ENCODE measurements at places on chromosomes 3 and 15.

DNA sequence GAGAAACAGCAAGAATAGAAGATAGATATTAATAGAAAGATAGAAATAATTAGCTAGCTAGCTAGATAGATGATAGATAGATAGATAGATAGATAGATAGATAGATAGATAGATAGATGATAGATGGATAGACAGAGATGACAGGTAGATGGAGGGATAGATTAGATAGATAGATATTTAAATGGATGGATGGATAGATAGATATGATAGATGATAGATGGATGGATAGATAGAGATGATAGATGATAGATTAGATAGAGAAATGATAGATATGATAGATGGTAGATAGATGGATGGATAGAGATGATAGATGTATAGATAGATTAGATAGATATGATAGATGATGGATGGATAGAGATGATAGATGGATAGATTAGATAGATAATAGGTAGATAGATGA is 8.3 kb upstream of the ATP10A start:
- DNase-seq: no peak

DNA sequence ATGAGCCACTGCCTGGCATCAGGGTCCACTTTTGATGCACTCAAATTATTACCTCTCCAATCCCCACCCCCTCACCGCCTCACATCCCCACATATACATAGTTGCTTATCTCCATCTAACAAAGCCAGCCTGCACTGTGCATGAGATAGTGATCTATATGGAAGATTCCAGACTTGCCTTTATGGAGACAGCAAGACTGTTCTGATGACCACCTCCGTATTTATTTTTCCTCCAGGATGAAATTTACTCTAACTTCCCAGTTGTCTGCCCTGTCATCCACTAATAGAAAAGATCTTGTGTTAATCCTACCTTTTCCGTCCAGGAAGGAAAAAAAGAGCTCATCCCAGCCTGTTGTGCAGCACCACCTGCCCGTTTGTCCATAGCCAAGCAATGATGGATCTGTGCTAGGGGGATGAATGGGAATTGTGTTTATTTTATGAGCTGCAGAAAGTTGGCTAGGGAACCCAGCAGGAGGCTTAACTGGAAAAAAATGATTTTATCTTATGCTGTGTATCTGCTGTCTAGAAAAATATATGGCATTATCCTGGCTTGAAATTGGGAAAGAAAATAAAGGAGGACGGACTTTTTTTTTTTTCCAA is 114.5 kb downstream of the CD47 start:
- DNase-seq: no peak

DNA sequence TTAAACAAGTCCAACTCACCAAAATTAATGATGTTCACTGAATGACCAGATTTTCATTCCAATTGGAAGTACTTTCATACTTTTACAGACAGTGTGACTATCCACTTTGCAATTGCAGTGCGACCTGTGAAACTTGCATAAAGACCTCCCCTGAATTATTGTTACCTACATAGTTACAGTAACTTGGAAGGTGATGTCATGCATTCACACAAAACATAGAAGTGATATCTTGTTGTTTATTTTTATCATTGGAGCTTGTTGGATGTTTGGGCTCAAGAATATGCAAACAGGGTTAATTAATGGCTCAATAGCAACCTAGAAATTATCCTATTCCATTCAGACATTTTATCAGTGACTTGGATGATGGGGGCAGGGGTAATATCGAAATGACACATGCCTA is 470.9 kb downstream of the MECOM start:
- no peak for DNase-seq

DNA sequence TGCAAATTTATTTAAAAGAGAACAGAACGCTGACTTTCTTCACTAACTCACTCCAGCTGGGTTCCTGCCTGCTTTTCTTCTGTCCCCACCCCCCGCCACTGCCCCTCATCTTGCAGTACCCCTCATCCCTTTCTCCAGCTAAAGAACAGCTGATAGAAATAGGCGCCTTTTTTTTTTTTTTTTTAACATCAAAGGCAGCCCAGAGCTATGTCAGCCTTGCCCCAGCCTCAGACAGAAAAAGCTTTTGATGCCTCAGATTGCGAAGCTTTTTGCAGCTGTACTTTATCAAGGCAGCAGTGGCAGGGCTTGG is 1.8 kb downstream of the CADPS start:
- no peak for DNase-seq

- no peak for DNase-seq
These were observed 267.8 kb downstream of the ADAMTS17 start for GRCh38 chr15:100073982-100074381.

DNA sequence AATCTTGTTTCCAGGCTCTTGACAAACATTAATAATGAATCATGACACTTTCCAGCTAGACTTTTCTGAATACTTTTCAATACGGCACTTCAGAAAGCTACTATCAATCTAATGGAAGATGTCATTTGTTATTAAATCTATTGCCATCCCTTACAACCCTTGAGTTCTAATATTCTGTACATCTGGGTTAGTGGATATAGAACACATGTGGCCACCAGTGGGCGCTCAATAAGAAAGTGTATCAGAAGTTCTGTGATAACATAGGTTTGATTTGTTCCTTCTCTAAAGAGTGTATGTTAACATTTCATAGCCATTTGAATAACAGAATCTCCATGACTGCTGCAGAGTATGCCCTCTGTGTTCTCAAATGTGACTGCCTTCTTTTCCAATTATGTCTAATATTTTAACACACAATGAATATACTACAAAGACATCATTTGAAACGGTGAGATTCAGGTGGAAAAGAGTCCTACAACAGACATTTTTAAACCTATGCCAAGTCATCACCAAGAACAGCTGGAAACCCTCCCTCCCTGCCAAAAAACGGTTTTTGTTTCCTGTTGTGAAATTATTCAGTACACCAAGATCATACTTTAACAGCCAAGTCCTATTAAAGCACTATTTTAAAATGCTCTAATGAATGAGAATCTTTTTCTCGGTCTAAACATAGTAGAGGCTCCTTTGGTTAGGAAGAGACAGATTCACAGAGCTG is 22.2 kb downstream of the ALDH1A2 start:
- no peak for DNase-seq

DNA sequence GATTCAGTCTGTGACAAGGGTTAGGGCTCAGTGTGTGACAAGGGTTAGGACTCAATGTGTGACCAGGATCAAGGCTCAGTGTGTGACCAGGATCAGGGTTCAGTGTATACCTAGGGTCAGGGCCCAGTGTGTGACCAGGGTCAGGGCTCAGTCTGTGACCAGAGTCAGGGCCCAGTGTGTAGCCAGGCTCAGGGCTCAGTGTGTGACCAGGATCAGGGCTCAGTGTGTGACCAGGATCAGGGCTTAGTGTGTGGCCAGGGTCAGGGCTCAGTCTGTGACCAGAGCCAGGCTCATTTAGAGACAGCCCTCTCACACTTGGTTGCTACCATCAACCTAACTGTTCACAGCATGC is 24.2 kb downstream of the LOXL1 start:
- DNase-seq: no peak

DNA sequence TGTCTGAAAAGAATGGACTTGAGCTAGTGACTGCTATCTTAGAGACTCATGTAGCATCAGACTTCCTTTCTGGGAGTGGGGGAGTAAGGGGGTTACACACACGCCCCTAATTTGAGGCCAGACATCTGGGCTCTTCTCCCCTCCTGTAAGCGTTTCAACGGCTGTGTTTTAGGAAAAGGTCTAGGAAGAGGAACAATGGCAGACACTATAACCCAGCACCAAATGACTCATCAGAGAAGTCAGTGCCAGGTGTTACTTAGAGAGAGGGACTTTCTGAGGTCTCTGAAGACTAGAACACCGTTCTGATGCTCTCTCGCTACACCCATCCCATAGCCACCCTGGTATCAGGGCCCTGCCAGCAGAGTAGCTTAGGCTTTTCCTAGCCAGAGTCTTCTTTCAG is 65.5 kb downstream of the SSUH2 start:
- DNase-seq: no peak

DNA sequence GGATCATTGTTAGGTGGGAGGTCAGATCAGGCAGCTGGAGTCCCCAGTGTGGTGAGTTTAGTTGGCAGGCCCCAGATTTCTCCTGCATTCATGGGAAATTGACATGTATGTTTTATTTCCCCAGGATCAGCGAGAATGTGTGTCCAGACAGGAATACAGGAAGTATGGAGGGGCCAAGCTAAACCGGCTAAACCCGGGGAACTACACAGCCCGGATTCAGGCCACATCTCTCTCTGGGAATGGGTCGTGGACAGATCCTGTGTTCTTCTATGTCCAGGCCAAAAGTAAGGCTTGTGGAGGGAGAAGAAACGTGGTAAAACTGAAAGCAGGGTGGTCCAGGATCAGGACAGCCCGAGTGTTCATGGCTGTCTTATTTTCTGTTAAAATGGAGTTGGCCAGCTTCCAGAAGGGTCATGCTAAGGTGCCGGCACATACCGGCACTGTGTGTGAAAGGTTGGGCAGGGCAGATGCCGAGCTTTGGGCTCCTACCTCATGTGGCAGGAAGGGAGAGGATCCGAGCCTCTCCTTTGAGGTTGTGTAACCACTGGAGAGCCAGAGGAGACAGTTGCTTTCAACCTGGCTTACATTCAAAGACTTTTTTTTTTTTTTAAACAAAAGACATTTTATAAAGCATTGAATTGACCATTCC is 83.1 kb downstream of the PGPEP1L start:
- DNase-seq: no peak

DNA sequence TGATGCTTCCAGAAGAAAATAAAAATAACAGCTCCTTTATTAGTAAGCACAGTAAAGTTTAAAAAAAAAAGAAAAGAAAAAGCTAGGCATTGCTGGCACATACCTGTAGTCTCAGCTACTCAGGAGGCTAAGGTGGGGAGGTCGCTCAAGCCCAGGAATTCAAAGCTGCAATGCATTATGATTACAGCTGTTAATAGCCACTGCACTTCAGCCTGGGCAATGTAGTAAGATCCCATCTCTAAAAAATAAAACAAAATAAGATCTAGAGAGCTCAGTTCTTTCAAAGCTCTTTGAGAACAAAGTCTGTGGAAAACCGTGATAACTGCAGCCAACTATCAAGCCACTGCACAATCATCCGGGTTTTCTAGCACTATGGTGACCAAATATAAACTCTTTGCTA is 212.2 kb downstream of the ZMAT3 start:
- DNase-seq: no peak

GRCh38 chr3:5170975-5171374 is 16.5 kb upstream of the EDEM1 start:
- no peak for DNase-seq

DNA sequence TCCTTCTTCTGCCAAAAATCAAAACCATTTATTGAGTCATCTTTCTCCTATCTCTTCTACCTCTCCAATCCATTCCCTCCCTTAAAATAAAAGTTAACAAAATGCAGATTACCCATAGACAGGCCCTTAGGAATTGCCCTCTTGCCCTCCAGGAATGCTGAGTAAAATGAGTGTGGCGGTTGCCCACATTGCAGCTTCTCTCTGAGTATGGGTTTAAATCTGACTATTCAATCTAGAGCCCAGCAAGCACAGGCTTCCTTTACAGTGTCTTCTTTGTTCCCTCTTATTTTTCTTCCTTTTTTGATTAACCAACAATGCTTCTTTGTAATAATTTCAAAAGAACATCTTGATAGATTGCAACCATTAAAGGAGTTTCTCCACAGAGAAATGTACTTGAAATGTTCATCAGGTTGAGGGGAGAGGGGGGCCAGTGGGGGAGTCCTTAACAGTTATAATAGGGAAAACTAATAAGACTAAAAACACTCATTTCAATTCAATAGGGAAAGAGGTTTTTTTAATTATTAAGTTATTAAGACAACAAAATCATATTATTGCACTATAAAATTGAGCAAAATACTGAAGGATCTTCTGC is 135.3 kb upstream of the LMCD1 start:
- no peak for DNase-seq

- DNase-seq: no peak
These were observed 18.8 kb upstream of the CELF6 start for GRCh38 chr15:72338617-72339321.

GRCh38 chr3:196988241-196989029 is 19.8 kb upstream of the PIGZ start:
- DNase-seq: no peak

GRCh38 chr15:32029862-32030781 is at the start of gene CHRNA7:
Gene CHRNA7 (plus strand): TSS chr15:32030515. CDS start chr15:32030595, 80 bp downstream.
- DNase-seq: no peak

- DNase-seq: no peak
These were observed 15.7 kb upstream of the LMCD1 start for GRCh38 chr3:8485943-8486342.

DNA sequence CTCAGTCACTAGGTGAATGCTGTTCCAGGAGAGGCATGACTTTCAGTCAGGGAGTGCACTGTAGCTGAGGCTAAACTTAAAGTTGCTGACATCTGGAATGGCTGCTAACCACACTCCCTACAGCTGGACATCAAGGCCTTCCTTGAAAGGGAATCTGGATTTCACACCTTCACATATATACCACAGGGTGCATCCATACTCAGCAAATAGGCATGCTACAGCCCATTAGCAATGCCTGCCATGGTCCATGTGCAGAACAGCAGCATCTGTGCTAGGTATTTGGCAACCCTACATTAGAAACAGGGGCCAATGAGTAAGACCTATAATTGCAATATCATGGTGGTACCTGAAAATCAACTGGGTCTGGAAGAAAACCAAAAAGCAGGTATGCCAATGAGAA is 74.8 kb downstream of the SNTN start:
- no peak for DNase-seq

DNA sequence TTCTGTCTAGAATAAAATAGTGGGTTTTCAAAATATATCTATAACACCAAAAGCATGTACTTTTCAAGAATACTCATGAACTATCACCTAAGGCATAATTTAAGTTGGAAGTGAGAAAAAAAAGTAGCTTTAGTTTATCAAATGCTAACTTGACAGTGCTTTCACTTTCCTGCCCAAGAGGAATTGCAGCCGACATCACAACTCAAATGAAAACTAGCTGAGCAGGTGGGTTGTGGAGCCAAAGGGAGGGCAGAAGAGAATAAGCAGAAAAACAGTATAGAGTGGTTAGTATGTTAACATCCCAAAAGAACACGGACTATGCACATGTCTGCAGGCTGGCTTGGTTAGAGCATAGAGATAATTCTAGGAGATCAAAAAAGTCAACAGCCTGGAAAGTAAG is 120.9 kb downstream of the NEDD4 start:
- DNase-seq: no peak

Data from stimulated activated CD4-positive, alpha-beta T cell treated with anti-CD3 and anti-CD28 coated beads, Interleukin-1b, Interleukin-23, amount 100 ng/mL, for 24 hours (primary cell).